Glomerular endothelial cell (primary cell): ENCODE measurements at places on chromosomes 13 and 19. TPM values are rescaled to one million over a fixed set of nuclear protein-coding genes. Genes with fewer than 3 reads are reported as not detected.

TNNI3 gene
- not detected in 2 replicates for total RNA-seq

XAB2 gene
- total RNA-seq = 40.5 and 46.3 TPM in 2 replicates

OVOL3 gene
- total RNA-seq = not detected in 2 replicates

CC2D1A gene
- total RNA-seq = 23.3 and 36.0 TPM in 2 replicates

ATP11A gene
- total RNA-seq = 41.8 and 62.1 TPM in 2 replicates

SULT2B1 gene
- total RNA-seq = 0.19 TPM in 1 of 2 replicates, not detected in the other

DHDH gene
- total RNA-seq = not detected in 2 replicates
